Breast epithelium (tissue), 4 donors: ENCODE measurements at places on chromosomes 13 and 19.

DNA sequence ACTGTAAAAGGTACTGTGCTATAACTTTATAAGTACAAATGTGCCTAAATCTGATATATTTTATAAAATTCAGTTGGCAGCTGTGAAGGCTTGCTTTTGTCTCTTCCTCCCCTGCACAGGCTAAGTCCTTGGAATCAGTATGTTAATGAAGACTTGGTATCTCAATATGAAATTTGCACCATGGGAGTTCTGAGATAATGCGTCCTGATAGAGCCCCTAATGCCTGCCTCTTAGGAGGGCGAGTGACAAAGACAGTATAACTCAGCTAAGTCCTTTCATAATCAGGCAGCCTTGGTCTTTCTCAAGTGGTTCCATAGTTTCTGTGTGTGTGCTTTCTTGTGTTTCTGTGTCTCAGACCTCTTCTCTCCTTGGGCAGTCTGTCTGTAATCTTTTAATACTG lies 14.7 kb downstream of the LRCH1 start:
- DNase-seq, result no peak

- DNase-seq, result no peak
Observed at GRCh38 chr13:36553491-36553890, 120.3 kb upstream of the SERTM1 start.

DNA sequence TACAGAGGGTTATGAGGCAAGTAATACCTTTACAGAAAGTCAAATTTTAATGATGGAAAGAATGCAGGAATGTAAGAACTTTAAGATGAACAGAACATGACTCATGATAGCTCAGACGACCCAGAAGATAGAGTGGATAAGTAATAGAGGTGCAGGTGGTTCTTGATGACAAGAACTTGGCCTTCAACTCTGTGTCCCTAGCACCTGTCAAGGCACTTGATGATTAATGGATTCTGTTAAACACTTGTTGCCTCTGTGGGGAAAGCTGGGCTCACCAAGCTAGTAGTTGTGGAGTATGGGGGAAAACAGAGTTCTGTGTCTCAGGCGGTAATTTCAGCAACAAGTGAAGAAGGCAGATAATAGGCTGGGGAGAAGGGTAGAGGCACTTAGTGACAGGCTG lies 306.2 kb downstream of the ATP8A2 start:
- DNase-seq, result no peak

DNA sequence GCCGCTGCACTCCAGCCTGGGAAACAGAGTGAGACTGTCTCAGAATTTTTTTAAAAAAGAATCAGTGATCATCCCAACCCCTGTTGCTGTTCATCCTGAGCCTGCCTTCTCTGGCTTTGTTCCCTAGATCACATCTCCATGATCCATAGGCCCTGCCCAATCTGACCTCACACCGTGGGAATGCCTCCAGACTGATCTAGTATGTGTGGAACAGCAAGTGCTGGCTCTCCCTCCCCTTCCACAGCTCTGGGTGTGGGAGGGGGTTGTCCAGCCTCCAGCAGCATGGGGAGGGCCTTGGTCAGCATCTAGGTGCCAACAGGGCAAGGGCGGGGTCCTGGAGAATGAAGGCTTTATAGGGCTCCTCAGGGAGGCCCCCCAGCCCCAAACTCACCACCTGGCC lies at the start of gene KLK2:
Gene KLK2, plus strand, starts transcription at position 384 of the 400 bp plus-strand sequence. CDS start 35 bp downstream, outside the sequence.
- no peak for DNase-seq

- DNase-seq, result no peak
Observed at GRCh38 chr13:25977216-25977615, 74.6 kb downstream of the SHISA2 start.

GRCh38 chr13:73223372-73223781 lies 164.6 kb downstream of the KLF5 start:
- DNase-seq, result no peak

GRCh38 chr13:65064967-65065366 lies 2165.2 kb downstream of the PCDH9 start:
- no peak for DNase-seq

DNA sequence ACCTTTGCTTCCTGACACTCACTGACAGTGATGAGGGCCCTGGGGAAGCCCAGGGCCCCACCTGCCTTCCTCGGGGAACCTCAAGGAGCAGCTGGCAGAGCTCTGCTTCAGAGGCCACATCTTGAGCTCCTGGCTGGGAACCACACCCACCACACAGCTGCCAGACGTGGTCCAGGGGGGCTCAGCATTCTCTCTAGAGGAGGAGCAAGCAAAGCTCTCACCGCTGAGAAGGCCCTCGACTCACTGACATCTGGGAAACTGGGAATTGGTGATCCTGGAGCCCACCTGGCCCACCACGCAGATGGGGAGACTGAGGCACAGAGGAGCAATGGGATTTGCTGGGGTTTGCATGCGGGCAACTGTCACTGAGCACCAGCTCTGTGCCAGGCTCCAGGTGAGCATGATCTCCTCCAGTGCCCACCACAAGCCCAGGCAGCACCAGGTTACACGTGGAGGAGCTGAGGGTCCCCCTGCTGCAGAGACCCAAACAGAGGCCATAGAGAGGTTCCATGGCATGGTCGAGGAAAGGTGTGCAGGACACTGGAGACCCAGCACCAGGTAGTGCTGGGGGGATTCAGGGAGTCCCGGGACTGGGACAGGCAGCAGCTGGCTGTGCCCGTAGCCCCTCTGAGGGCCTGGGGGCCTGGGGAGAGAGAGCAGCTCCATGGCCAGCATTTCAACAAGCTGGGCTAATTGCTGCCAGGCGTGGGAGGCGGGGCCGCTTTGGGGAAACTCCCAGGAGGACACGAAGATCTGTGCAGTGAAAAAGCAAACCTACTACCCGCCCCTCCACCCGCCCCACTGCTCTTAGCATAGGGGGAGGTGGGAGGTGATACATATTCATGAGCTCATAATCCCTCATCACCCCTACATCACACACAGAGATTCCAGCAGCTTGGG lies 33.4 kb downstream of the PEPD start:
- DNase-seq, result no peak

DNA sequence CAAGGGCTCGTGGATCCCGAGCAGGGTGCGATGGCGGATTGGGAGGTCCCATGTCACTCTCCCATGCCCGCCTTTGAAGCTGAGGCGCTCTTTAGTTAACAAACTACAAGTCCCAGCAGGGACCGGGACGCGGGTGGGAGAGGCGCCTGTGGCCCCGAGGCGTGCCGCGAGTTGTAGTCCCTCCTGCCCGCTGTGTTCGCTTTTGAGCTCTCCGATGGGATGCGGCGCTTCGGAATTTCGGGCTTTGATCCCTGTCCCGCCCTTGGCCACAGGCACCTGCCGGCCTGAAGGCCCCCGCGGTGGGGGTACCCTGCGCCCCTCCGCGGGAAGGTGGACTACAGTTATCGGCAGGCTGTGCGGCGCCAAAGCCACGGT lies 11.0 kb downstream of the CYTH2 start:
- no peak for DNase-seq

DNA sequence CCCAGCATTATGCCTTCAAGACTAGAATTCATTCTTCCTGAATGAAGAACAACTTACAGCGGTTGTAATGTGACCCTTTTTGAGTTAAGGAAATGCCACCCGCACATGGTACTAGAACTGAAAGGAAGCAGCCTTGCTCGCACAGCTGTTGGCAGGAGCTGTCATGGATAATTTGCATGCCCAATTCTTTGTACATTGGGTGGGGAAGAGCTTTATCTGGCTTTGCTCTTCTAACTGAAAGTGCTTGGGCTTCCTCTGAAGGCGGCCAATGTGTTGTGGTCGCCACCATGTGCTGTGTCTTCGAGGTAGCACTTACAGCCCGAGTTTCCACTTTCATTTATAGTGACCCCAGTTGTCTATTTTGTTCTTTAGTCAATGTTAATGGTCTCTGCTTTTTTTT lies 3.4 kb downstream of the CCNE1 start:
- DNase-seq, result no peak

GRCh38 chr13:28173793-28174192 lies 35.4 kb downstream of the PAN3 start:
- no peak for DNase-seq

GRCh38 chr13:59166174-59166573 lies 997.6 kb downstream of the DIAPH3 start:
- DNase-seq, result no peak

DNA sequence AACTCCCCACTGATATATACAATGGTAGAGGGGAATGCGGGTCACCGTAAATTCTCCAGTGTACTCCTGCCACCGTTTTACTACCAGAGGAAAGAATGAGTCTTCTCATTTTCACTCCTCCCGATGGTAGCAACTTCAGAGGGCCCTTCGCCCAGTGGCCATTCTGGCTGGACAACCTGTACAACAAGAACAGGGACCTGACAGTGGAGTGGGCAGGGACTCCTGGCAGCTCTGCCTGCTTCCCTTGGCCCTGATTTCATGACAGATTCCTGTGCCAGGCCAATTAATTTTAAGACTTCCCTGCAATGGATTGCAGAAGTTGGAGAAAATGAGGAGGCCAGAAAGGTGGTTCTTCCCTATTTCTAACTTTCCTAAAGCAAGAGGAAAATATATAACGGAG lies 148.9 kb downstream of the GPC6 start:
- DNase-seq, result no peak

- no peak for DNase-seq
Observed at GRCh38 chr19:43362179-43362578, 8.7 kb downstream of the CD177 start.

- no peak for DNase-seq
Observed at GRCh38 chr13:48695776-48696175, 42.0 kb downstream of the CYSLTR2 start.

DNA sequence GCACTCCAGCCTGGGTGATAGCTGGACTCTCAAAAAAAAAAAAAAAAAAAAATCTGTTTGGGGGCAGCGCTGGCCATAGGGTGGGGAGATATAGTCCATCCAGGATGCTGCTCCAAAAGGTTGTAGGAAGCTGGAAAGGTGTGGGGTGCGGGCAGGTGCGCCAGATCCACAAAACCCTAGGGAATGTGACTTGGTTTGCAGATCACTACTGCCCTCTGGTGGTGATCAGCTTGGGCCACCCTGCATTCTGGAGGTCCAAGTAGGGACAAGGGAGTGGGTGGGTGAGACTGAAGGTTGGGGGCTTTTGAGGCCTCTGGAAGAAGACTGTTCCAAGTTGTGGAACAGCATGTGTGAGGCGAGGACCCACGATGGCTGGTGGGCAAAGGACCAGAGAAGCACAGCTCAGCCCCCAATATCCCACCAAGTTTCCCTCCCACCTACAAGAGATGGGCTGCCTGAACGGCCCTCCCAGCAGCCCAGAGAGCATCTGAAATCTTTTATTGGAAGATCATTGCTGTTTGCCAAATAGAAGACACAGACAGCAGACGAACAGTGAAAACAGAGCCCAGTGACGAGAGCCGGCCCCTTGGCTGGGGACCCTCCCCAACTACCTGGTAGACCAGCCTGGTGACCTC lies 10.4 kb upstream of the TYK2 start:
- DNase-seq, result peak; percentile 76

DNA sequence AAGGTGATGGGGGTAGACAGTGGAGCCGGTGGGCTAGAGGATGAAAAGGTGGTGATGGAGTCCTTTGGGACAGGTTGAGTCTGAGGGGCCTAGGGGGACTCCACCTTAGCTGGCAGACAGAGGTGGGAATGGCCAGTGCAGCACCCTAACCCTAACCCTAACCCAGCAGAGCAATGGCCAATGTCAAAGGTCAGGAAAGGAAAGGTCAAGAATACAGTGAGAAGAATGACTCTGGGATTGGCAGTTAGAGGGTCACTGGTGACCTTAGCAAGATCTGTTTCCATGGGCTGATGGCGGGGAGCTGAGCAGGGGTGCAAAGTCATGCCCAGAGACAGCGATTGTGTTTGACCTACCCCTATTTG lies 16.6 kb downstream of the GNA15 start:
- DNase-seq, result no peak

- no peak for DNase-seq
Observed at GRCh38 chr19:33124207-33125098, 7.5 kb upstream of the WDR88 start.

GRCh38 chr19:16168465-16169081 lies 4.8 kb downstream of the CIB3 start:
- DNase-seq, result no peak

DNA sequence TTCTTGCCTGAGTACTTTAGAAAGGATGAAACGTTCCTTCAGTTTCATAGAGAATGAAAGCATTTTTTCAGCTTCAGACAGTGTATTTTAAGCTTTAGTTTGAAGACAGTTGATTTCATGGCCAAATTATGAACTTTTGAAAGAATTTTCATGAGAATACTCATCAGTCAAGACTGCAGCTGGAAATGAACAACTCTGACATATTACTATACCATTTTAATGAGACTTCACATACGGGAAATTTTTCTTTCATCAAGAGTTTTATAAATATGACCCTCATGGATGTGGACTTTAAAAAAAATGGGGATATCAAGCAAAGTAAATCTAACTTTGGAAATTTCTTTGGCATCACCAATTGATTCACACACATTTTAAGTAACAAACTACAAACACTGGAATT lies 6.4 kb downstream of the LATS2 start:
- DNase-seq, result no peak
